ENCODE measurements at places on chromosomes 11 and 22.

GRCh38 chr11:4465407-4465806, 16.3 kb downstream of the OR52K2 start:
- no peak for DNase-seq

DNA sequence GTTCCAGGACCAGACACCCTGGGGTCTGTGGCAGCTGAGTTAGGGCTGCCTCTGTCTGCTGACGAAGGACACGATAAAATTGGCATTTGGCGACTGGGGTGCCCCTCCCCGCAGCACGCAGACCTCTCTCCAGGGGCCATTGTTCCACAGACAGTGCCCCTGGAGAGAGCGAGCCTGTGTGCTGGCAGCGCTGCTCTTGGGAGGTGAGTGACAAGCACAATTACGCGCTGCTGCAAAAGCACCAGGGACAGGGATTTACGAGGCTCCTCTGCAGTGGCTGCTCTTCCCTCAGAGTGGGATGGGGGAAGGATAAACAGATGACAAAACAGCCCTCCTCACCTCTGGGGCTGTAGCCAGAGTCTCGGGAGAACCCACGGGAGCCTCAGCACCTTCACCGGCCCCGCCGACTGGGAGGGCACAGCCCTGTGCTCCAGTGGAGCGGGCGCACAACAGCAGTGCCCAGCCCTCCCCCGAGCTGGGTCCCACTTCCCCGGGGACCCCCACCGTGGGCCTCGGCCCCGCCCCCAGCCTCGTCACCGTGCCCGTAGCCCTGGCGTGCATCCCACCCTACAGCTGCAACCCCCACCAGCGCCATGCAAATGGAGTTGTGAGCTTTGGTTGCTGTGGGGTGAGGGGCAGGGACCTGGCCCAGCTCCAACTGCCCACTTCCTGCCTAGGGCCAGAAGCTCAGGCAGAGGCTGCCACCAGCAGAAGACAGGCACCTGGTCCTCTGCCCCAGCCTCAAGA, 19.6 kb downstream of the CHID1 start:
- DNase-seq: no peak

DNA sequence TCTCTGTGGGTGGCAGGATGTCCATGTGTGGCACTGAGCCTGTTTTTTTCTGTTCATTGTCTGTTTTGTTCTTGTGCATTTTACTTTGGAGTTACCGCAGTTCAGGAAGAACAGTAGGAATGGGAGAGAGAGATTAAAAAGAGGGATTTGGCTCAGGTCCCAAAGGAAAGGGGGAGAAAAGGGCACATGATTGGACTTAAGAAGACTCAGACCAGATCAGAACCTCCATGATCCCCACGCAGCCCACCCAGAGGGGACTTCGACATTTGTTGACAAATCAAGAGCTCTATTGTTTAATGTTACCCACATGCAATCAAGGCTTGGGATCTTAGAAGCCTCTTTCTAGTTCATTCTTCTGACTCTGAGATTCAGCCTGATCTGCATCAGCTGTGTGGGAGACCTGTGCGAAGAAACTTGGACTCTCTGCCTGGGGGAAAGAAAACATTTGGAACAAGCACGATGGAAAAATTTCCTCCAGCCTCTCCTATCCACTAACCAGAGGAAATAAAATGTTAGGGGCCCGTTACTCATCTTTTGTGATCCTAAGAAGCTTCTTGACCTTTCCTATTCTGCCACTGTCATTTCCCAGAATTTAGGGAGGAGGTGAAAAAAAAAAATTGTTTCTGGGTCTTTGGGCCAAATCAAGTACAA, 119.2 kb downstream of the SPON1 start:
- DNase-seq: no peak

DNA sequence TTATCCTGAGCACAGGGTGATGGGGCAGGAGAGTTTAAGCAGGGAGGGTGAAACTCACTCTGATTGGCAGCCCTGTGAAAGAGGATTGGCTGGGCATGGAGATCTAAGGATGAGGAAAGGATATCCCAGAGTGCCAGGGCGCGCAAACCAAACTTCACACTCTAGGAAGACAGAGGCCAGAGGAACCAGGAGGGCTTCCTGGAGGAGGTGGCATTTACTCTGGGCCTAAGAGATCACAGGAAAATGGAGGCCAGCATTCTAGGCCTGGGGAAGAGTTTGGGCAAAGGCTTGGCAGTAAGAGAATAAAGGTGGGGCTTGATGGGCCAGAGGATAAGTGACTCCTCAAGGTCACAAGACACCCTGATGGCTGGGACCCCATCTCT, 377 bp upstream of the NCF4 start:
- no peak for DNase-seq

- DNase-seq: no peak
Observed at GRCh38 chr22:32649515-32650200, 151.8 kb upstream of the TIMP3 start.

- DNase-seq: no peak
Observed at GRCh38 chr11:72338741-72339140, 94.8 kb upstream of the PHOX2A start.

GRCh38 chr11:117328375-117329010, 839 bp downstream of the CEP164 start:
- no peak for DNase-seq

GRCh38 chr11:46668480-46669085, 31.8 kb downstream of the ARHGAP1 start:
- DNase-seq: no peak

GRCh38 chr11:129434641-129435498, 59.2 kb downstream of the BARX2 start:
- DNase-seq: no peak

GRCh38 chr11:92916299-92916698, 53.2 kb upstream of the MTNR1B start:
- DNase-seq: no peak

DNA sequence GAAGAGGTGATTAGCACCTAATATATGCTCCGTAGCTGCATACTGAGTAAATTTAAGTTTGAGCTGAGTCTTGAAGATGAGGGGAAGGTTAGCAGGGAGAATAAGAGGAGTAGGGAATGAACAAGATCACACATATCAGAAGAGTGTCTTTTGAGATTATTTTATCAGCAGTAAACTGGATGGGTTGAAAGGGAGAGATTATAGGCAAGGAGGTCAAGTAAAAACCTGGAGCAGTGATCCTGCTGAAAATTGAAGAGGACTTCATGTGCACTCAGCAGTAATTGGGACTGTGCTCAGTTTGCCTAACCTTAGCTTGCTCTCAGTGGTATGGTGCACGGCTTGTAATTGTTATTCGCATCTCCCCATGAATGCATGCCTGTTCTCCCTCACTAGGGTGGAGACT, 79.5 kb upstream of the PICALM start:
- no peak for DNase-seq

DNA sequence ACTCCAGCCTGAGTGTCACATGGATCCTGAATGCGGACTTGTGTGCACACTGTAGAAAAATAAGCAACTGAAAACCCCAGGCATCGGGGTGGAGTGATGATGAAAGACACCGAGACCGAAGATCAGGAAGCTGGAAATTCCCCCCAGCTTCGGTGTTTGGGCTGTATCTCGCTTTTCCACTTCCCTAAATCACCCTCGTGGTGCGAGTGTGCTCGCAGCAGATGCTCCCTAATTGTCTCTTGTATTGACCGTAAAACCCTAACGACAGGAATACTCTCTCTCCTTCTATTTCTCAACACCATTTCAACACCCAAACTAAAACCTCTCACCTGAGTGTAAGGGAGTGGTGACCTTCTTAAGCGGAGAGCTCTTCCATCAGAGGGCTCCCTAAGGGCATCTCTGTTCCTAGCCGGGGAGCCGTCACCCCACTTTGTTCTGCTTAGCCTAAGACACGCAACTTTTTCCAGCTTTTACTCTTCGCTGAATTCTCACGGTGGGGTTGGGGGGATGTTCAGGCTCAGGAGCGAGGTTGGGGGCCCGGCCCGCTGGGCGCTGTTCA, 635 bp upstream of the GRK3 start:
- no peak for DNase-seq

GRCh38 chr11:71486320-71486719, 33.3 kb downstream of the NADSYN1 start:
- DNase-seq: no peak

GRCh38 chr11:9763301-9763700, 99.4 kb downstream of the SWAP70 start:
- no peak for DNase-seq

- DNase-seq: no peak
Observed at GRCh38 chr11:46267930-46268329, 9.5 kb upstream of the CREB3L1 start.

DNA sequence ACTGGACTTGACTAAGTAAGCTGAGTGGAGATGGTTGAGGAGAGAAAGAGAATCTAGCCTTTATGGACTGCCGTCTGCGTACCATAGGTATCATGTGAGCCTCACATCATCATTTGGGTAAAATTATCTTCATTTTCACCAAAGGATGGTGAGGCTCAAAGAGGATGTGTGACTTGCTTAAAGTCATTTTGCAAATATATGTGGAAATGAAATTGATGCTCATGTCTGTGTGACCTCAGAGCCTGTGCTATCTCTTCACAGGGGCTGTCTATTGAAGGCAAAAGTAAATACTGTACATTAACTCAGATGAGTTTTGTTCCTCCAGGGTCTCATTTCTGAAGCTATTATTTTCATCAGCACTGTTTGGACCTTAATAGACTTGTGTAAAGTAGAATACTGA, 83.3 kb upstream of the ALKBH3 start:
- no peak for DNase-seq

DNA sequence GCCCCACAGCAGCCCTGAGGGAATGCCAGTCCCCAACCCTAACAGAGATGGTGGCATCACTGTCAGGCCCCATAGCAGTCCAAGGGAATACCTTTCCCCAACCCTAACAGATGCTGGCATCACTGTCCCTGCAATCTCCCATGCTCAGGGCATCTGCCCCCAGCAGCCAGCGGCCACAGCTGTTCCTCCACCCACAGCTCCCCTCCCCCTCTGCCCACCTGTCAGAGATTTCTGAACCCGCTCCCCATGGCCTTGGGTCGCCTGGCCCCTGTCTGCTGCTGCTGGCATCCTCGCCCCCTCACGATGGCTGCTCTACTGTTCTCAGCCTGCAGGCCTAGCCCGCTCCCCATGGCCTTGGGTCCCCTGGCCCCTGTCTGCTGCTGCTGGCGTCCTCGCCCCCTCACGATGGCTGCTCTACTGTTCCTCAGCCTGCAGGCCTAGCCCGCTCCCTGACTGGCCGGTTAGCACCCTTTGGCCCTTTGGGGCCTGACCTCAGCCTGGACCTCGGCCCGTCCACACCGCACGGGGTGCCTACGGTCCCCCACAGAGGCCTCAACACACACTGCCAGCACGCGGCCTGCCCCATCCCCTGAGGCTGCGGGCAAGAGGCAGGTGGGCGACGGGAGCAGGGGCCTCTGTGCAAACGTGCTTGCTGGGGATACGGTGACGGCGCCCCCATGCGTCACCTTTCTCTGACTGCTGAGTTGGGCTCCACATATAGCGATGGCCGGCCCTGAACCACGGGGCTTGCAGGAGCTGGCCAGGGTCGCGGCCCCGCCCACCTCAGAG, 20.7 kb downstream of the CHID1 start:
- DNase-seq: no peak

GRCh38 chr11:70501933-70502540, 103.7 kb downstream of the CTTN start:
- DNase-seq: no peak

- DNase-seq: no peak
Observed at GRCh38 chr22:44410451-44410991, 87.5 kb downstream of the RTL6 start.

GRCh38 chr11:9616042-9616675, 42.7 kb downstream of the WEE1 start:
- DNase-seq: no peak

- no peak for DNase-seq
Observed at GRCh38 chr11:11202885-11203284, 150.2 kb downstream of the CSNK2A3 start.

GRCh38 chr11:85685820-85686459, at the start of gene CCDC89:
Gene CCDC89, minus strand, starts transcription at chr11:85686195. Its CDS starts 65 bp downstream, at chr11:85686130.
- no peak for DNase-seq

DNA sequence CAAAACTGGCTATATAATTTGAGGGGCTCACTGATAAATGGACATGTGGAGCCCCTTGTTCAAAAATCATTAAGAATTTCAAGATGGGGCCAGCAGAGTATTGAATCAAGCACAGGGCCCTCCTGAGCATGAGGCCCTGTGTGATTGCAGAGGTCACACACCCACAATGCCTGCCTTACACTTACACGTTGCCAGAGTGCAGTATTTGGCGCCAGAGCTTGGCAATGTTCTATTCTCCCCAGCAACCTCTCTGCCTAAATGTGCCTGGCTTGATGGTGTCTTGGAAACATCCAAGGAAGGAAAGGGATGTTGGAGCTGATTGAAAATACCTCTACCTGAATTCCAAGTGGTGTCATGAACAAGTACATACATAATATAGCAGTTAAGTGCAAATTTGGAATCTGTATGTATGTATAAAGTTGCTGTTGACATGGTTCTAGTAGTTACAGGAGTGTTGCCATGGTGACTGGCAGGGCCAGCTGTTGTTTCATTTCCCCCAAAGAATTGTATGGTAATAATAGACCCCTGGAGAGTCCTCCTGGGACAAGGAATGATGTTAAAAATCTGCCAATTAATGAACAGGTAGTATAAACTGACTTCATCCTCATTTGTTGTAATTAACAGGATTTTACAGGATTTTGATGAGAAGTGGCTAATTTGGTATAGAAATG, 205.7 kb upstream of the NAV2 start:
- DNase-seq: no peak

DNA sequence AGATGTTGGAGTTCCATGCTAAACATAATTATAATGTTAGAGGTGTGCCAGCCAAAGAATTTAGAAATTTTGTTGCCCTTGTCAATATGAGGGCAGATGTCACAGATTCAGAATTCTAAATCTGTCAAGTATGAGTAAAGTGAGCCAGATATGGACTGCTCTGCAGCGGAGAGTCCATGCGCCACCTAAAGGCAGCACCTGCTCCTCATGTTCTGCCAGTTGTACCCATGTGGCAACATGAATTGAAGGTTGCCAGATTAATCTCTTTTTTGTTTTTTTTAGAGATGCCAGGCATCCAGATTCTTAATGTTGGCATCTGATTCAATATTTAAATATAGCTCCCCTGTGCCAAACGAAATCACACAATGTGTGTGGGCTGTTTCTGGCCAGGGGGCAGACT, 678.6 kb upstream of the ANO5 start:
- DNase-seq: no peak

DNA sequence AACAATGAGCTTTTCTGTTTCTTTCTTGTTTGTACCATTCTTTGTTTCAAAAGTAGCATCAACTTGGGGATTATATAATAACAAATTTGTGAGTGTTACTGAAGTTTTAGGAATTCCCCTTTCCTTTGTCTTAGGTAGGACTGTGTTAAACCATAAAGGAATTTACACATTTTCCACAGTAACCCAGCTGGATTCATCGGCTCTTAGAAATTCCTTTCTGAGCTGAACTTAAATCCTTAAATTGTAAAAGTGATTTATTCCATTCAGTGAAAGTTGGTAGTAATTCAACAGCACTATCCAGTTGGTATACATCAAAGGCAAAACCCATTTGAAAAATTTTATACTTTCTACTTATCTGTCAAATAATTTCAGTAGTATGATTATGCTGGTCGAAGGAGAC, 11.8 kb downstream of the EMSY start:
- DNase-seq: no peak

DNA sequence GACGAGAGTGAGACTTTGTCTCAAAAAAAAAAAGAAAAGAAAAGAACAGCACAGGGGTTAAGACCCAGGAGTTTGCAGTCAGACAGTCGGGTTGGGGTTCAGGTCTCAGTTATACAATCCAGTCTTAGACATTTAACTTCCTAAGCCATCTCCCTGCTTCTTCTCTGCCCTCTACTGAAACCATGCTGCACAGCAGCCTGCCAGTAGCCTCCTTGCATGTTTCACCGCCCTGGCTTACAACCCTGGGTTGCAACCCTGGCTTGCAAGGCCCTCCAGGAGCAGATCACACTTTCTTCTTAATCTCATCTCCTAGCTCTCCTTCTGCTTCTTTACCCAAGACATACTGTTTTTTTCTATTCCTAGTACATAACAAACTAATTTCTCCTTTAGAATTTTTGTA, 5.9 kb upstream of the B3GAT3 start:
- DNase-seq: no peak
